Placental pericyte (primary cell): ENCODE measurements at places on chromosomes 1 and 21. TPM values are rescaled to one million over a fixed set of nuclear protein-coding genes. Genes with fewer than 3 reads are reported as not detected.

The KIF26B gene
- total RNA-seq: 18.9 and 45.3 TPM in 2 replicates

The IVL gene
- total RNA-seq: 0.14 TPM in 1 of 2 replicates, not detected in the other

The DIO1 gene
- not detected in 2 replicates for total RNA-seq

The LDLRAD2 gene
- total RNA-seq: under 0.01 TPM in 1 of 2 replicates, not detected in the other

The TRIM45 gene
- total RNA-seq: 0.88 and 1.4 TPM in 2 replicates

The DISP1 gene
- total RNA-seq: 4.2 and 5.5 TPM in 2 replicates
